ENCODE measurements at places on chromosomes 3 and 15.

DNA sequence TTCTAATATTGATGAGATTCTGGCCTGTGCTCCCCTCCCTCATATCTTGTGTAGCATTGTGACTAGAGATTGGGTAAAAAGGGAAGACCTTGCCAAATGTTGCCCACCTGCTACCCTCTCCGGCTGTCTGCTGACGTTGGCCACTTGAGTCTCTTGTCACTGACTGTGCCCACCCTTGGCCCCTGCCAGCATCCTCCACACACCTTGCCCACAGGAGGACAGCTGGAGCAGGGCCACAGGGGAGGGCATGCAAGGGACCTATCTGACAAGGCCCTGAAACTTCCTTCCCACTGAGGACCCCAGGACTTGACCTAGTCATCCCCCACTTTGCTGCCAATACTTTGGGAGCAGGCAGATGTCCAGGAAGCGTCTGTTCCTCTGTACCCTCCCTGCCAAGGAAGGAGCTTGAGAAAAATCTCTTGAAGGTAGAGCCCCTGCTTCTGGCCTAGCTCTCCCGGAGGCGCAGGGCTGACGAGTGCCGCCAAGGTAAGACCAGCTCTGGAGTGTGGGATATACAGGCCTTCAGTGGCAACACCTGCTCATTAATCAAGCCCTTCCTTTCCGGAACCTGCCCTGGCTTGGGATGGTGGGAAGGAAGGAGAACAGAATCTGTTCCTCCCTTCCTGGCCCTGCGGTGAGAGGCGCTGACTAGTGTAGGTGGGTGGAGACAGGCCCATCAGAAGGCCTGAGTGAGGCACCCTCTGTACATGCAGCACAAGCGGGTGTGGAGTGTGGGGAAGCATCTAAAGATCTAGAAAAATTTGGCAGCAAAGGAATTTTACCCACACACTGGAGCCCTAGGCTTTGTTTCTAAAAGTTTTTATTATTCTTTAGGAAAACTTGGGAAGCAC lies 4.9 kb upstream of the PAK6 start:
- DNase-seq: peak; percentile 86

DNA sequence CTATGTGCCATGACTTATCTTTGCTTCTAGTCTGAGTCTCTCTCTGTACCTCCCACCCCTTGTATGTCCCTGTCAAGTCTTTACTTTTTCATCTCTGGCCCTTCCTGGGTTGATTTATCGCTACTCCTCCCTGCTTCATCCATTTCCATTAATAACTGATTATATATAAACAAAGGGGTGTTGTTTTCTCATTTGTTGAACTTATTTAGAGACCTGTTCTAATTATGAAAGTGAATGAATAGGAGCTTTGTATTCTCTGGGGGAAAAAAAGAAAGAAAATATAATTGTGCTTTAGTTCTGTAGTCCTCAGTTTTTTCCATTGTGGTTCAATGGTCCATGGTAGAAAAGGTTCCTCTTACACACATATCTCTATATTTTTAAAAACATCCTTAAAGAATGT lies 328.9 kb upstream of the PPP2R3A start:
- no peak for DNase-seq

DNA sequence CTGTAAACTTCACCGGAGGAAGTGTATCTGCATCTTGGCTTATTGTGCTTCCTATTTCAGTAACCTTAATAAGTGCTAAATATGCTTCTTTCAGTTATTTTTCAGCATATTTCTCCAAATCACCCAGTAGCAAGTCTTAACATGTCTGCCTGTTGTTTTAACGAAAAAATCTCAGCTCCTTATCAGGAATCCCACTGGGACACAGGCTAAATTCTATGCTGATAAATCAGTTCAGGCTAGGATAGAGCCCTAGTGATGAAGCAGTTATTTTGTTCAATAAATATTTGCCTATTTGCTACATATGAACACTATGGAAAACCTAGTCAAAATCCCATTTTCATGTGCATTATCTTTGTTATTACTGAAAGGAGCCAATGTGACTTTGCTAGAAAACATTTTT lies 8.2 kb upstream of the MITF start:
- DNase-seq: no peak

DNA sequence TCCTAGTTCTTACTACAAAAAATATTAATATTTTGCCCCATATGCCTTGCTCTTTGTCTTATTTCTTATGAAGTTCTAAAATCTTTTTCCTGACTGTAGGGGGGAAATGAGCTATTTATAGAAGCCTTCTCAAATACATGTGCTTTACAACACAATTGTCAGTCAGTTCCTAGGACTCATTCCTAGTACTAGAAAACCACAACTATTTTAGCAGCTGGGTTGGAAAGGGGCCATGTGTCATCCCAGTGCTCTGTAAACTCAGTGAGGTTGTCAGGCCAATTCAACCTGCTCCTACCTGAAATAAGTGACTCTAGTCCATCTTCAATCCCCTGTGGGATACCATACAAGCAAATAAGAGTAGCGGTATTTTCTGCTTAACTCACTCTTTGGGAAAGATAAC lies 153.8 kb downstream of the ULK4 start:
- peak; percentile 40 for DNase-seq

GRCh38 chr15:52651114-52651513 lies 28.1 kb downstream of the ATOSA start:
- no peak for DNase-seq

GRCh38 chr3:172868582-172869200 lies 118.2 kb downstream of the ECT2 start:
- DNase-seq: no peak

DNA sequence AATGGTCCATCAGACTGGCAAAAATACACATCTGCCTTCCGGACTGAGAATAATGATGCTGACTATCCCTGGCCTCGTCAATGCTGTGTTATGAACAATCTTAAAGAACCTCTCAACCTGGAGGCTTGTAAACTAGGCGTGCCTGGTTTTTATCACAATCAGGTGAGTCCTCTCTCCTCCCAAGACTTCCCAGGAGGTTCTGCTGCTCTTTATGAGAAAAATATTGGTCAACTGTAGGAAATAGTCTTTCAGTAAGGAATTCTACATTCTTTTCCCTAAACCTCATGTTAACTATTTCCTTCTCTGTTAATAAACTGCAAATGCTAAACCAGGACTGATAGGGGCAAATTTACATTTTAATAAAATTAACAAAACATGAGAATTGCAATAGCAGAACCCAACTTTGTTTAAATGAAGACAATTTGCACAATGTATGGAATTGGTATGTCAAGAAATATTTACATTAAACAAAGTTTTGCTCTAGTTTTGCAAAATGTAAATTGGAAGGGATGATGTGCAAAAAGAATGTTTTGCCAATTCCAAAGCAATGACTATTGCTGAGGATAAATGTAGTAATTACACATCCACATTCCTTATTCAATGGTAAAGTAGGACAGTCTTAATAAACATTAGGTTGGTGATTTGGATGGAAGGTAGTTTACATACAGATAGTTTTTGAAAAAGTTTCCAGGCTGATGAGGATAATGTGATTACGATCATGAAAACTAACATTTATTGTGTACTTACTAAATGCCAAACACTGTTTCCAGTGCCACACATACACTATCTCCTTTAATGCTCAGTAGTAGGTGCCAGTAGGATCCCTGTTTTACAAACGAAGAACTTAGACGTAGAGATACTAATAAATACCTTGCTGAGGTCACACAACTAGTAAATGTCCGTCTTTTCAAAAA lies 21.1 kb downstream of the UPK1B start:
- DNase-seq: no peak

DNA sequence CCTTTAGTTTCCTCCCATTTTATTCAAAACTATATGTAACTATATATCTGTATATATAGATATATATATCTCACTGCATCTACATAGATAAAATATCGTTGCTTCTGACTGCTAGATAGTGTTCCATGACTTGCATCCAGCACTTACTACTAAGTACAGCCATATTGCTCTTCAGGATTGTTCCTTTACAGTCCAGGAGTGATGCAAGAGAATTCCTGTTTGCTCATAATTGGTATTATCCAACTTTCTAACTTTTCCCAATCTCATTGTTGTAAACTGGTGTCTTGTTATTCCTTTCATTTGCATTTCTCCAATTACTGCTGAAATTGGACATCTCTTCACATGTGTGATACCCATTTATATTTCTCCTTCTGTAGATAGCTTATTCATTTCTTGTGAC lies 99.8 kb upstream of the STRIT1 start:
- DNase-seq: no peak

- no peak for DNase-seq
Measured at GRCh38 chr3:70094197-70094596, 94.7 kb downstream of the SAMMSON start.

GRCh38 chr15:65210770-65211481 lies at the start of gene CILP:
Gene CILP (minus strand): TSS chr15:65211473. CDS start chr15:65209755, 1,718 bp downstream.
- no peak for DNase-seq

GRCh38 chr3:143830063-143830462 lies 18.2 kb downstream of the SLC9A9 start:
- DNase-seq: peak; percentile 64

DNA sequence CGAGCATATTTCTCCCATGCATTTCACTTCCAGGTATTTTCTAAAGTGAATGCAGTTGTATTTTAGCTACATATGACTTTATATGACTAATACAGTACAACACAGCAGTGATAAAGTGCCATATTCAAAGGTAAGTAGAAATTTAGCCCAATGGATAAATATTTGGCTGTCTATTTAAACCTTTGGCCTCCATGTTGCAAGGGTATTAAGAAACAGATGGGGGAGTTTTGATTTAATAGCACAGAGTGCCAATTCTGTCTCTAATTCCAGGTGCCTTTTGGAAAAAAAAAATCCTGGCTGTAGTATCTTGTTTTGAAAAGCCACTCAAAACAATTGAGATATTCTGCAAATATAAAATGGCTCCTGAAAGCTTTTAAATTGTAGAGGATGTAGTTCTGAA lies 44.9 kb upstream of the SGO1 start:
- DNase-seq: no peak

GRCh38 chr15:31080591-31081014 lies 20.9 kb downstream of the TRPM1 start:
- DNase-seq: peak; percentile 30

DNA sequence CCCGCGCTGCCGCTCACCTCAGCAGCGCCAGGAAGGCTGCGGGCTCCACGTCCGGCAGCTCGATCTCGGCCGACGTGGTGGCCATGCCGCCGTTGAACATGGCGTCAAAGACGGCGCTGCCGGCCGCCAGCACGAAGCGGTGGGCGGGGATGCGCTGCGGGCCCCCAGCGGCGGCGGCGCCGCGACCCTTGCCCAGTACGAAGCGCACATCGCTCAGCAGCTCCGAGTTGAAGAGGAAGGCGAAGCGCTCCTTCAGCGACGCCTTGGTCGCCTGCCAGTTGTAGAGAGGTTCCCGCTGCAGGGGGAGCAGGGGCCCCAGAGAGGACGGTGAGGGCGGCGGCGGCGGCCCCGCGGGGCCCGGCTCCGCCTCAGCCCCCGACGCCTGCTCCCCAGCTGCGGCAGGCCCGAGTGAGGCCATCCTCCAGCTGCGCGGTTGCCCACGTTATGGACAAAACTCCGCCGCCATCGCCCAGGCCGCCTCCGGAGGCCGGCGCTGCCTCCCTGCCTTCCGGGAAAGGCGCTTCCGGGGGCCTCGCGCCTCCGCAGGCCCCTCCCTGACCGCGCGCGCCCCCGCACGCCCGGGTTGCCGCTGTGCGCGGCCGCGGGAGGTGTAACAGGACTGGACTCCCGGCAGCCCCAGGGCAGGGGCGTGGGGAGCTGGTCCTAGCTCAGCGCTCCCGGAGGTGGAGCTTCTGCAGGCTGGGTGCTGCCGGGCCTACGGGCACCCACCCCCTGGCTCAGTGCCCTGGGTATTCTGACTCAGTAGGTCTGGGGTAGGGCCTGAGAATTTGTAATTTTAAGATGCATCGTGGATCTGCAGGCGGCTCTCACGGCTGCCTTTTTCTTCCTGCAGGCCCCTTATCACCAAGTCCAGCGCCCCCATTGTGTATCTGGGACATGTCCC lies at the start of gene BTBD1:
Gene BTBD1, minus strand, starts transcription at position 519 of the 904 bp plus-strand sequence. Its CDS starts 101 bp downstream, at position 418.
- DNase-seq: peak; percentile 98
